ENCODE measurements at places on chromosomes 2 and 18.

- DNase-seq = peak; percentile 73
- H3K27ac ChIP-seq = peak within 1 kb of the TSS; percentile 76
- H3K4me1 ChIP-seq = peaks cover 25% of the 10 kb centered on the region
- H3K36me3 ChIP-seq = no peaks in the 10 kb centered on the region
Observed at GRCh38 chr2:177392373-177393202, at the start of gene AGPS. Gene AGPS, plus strand, starts transcription at chr2:177392773. Its CDS starts 17 bp downstream, at chr2:177392790.

GRCh38 chr2:49306925-49307324 is 152.6 kb upstream of the FSHR start:
- DNase-seq = no peak
- H3K4me3 ChIP-seq = no peak overlapping the region
- no peak overlapping the region for H3K27ac ChIP-seq

DNA sequence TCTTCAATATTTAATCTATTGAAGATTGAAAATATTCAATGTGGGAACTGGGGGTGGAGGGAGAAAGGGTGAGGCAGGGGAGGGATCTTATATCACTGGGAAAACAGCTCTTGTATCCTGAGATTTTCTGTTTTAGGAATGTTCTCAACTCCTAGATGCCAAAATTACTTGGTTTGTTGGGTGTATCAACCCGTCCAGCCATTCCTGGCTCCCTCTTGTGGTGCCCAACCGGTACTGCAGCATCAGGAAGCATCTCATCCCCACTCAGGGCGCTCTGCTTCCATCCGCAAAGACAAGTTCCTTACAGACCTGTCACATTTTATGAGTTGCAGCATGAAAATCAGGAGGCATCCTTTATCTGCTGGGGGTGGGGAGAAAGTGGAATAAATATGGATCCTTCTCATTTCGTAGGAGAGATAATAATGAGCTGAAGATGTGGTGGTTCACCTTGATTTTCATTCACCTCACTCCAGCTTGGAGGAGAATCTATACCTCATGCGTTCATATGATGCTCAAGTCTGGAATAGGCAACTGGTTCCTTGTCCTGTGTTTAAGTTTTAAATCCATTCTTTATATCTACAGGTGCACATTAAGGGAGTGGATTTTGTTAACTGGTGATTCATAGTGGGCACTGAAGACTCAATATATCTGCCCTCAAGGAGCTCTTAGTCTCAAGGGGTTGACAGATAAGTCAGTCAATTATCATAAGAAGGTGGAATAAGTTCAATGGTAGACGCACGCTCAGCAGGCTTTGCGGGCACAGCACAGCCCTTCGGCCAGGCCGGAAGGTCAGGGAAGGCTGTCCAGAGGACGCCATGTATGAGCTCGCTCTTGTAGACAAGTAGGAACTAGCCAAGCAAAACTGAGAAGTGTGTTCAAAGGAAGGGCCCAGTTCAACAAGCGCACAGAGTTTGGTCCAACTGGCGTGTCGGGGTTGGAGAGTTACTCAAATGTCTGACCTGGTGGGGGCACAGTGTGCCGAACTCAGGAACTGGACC is 127.3 kb downstream of the RNF144A start:
- no peak overlapping the region for H3K4me3 ChIP-seq
- peak; percentile 65 for DNase-seq
- H3K27me3 ChIP-seq = no peaks in the 10 kb centered on the region

DNA sequence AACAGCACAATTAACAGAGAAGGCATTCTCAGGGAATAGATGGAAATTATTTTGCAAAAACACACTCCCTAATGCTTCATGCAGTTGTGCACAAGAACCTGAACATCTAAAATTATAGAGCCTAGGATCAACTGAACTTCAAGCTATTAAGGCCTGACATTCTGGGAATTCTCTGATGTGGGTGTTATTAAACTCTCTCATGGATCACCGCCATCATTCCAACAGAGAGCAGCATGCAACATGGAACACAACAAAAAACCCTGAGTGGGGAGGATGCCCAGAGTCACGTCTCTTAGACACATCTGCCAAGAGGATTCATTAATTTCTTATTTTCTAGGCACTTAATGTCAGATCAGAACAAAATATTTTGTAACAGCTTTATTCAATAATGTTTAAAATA is 543.8 kb downstream of the ERBB4 start:
- H3K27me3 ChIP-seq = no peaks in the 10 kb centered on the region
- no peak for DNase-seq
- no peak overlapping the region for H3K4me3 ChIP-seq
- H3K27ac ChIP-seq = no peak overlapping the region
- H3K4me1 ChIP-seq = no peaks in the 10 kb centered on the region
- no peaks in the 10 kb centered on the region for H3K36me3 ChIP-seq

- no peaks in the 10 kb centered on the region for H3K36me3 ChIP-seq
- H3K27me3 ChIP-seq = no peaks in the 10 kb centered on the region
- no peak overlapping the region for H3K27ac ChIP-seq
- no peak overlapping the region for H3K4me3 ChIP-seq
Observed at GRCh38 chr2:49754381-49754780, 600.1 kb upstream of the FSHR start.

GRCh38 chr18:36613810-36614209 is 215.0 kb downstream of the TPGS2 start:
- DNase-seq = no peak
